ENCODE measurements at places on chromosomes 1 and 21.

- H3K4me1 ChIP-seq, result peaks cover 20% of the 10 kb centered on the region
- peaks cover 49% of the 10 kb centered on the region for H3K36me3 ChIP-seq
- no peak for ATAC-seq
- no peaks in the 10 kb centered on the region for H3K27me3 ChIP-seq
- H3K27ac ChIP-seq, result no peak overlapping the region
Measured at GRCh38 chr21:37263827-37264600, 3.1 kb downstream of the VPS26C start.

DNA sequence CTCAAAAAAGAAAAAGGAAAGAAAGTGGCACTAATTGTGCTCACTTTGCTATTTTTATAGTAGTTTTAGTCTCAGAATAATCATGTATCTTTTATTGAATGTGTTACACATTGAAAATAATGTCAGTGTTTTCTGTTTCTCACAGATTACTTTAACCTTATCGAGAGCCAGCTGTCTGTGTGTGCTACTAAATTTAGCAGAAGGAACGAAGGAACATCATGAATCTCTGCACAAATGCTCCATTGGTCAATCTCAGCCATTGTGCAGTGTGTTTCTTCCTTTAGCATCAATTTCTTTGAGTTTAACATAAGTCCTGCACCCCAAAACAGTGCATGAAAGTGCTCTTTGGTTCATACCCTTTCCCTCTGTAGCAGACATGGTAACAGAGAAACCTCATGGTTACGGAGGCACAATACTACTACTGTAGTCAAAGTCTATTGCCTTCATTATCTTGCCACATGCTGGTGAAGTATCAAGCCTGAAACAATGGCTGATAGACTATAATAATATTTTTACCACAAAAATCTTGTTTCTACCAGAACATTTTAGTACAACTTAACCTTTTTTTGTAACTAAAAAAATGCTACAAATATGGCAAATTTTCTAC lies 310.0 kb downstream of the HMCN1 start:
- H3K27ac ChIP-seq, result no peak overlapping the region
- no peak for ATAC-seq
- peaks cover 7% of the 10 kb centered on the region for H3K27me3 ChIP-seq
- no peaks in the 10 kb centered on the region for H3K36me3 ChIP-seq
- no peaks in the 10 kb centered on the region for H3K4me1 ChIP-seq

- no peak for ATAC-seq
- H3K4me1 ChIP-seq, result no peaks in the 10 kb centered on the region
- H3K27me3 ChIP-seq, result no peaks in the 10 kb centered on the region
Measured at GRCh38 chr1:78790174-78790573, 140.5 kb downstream of the IFI44 start.

DNA sequence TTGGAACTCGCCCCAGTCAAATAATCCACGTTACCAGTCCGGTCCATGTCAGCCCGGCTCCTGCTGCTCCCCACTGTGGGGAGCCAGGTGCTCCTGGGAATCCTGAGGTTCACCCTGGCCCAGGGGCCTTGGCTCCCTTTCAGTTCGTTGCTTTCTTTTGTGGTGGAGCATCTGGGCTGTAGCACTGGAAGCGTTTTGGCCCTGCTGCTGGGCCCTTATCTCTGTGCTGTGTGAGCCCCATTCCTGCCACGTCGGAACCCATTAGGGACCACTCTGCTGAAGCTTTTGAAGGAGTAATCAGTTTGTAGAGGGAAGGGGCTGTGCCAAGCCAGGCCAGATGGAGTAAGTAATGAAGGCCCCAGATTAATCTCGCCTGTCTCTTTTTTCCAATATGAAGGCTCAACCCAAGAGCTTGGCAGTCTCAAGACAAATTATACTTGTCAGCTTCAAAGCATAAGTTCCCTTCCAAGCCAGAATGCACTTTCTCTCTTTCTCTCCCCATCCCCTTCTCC lies 82.3 kb downstream of the PGM1 start:
- no peak overlapping the region for H3K27ac ChIP-seq
- H3K27me3 ChIP-seq, result no peaks in the 10 kb centered on the region
- no peaks in the 10 kb centered on the region for H3K36me3 ChIP-seq
- peaks cover 3% of the 10 kb centered on the region for H3K4me1 ChIP-seq
- H3K4me3 ChIP-seq, result no peak overlapping the region

GRCh38 chr21:28431527-28432200 lies 561.0 kb downstream of the LTN1 start:
- H3K27me3 ChIP-seq, result no peaks in the 10 kb centered on the region
- H3K27ac ChIP-seq, result no peak overlapping the region
- H3K36me3 ChIP-seq, result no peaks in the 10 kb centered on the region
- no peak for ATAC-seq
- H3K4me1 ChIP-seq, result no peaks in the 10 kb centered on the region

DNA sequence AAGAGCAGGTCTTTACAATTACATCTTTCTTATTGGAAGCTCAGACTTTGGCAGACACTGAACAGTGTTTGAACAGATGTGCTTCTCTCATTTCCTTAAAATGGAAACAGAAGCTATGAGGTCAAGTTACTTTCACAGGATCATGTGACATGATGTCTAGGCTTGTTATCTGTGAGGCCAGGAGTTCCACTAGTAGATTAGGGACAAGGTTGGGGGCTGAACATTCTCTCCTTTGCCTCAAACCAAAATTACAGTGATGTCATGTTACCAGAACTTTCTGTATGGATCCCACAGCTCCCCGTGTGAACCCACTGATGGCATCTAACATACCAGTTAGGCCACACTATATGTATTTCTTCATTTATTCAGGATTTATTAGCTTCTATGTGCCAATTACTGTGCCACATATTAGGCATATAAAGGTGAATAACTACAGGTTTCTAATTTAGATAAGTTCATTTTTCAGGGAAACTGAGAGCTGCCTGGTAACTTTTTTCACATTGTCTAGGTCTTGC lies 6.0 kb downstream of the DYNLT5 start:
- H3K27ac ChIP-seq, result no peak overlapping the region
- no peak for ATAC-seq
- peaks cover 14% of the 10 kb centered on the region for H3K27me3 ChIP-seq
- no peak overlapping the region for H3K4me3 ChIP-seq
- no peaks in the 10 kb centered on the region for H3K36me3 ChIP-seq

DNA sequence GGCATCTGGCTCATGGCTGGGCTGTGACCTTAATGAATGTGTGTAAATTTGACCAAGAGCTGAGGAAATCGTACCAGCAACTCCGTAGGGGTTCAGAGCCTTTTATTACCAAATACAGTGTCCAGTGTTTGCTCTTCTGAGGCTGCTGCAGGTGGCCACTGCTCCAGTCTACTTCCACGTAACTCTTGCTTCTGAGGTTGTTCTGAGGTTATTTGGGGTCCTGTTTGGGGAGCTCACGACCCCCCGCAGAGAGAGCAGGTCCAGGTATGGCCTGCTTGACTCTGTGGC lies 33.6 kb downstream of the MAN1C1 start:
- H3K27me3 ChIP-seq, result no peaks in the 10 kb centered on the region
- H3K4me1 ChIP-seq, result peaks cover 9% of the 10 kb centered on the region
- H3K4me3 ChIP-seq, result no peak overlapping the region
- H3K36me3 ChIP-seq, result no peaks in the 10 kb centered on the region
- no peak for ATAC-seq
- H3K27ac ChIP-seq, result no peak overlapping the region

GRCh38 chr21:37193676-37194075 lies 73.5 kb downstream of the VPS26C start:
- no peak overlapping the region for H3K27ac ChIP-seq
- ATAC-seq, result no peak
- no peaks in the 10 kb centered on the region for H3K27me3 ChIP-seq
- no peak overlapping the region for H3K4me3 ChIP-seq
- H3K4me1 ChIP-seq, result no peaks in the 10 kb centered on the region
- peaks cover 97% of the 10 kb centered on the region for H3K36me3 ChIP-seq

DNA sequence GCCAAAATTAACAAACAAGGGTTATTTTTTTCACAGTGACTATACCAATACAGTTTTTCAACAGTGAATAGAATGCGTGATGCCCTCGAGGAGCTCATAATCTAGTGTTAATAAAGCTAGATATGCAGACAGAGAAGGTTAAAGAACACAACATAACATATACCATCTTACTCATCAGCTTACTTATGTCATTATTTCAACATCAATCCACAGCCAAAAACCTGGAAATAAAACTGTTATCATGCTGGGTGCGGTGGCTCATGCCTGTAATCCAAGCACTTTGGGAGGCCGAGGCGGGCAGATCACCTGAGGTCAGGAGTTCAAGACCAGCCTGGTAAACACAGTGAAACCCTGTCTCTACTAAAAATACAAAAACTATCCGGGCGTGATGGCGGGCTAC lies 6.1 kb downstream of the STX6 start:
- H3K27me3 ChIP-seq, result no peaks in the 10 kb centered on the region
- ATAC-seq, result no peak
- H3K36me3 ChIP-seq, result peaks cover 62% of the 10 kb centered on the region
- H3K4me3 ChIP-seq, result no peak overlapping the region

- H3K4me3 ChIP-seq, result no peak overlapping the region
- H3K36me3 ChIP-seq, result no peaks in the 10 kb centered on the region
- H3K4me1 ChIP-seq, result peaks cover 6% of the 10 kb centered on the region
- no peak overlapping the region for H3K27ac ChIP-seq
- no peak for ATAC-seq
Measured at GRCh38 chr21:31382060-31382459, 38.0 kb upstream of the TIAM1 start.

DNA sequence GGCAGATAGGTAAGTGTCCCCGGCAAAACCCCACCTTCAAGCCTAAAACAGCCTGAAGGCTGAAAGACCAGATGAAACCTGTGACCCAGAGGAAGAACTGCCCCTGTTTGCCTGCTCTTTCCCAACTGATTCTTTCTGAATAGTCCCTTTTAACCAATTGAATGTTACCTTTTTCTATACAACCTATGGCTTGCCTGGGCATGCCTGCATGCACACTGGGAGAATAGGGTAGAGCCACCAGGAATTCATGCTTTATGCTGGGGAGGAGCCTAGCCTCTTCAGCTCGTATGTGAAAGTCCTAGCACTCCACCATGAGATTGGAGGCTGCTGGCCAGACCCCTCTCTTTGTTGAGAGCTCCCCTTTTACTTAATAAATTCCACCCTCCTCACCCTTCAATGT lies 340.0 kb downstream of the PTBP2 start:
- H3K36me3 ChIP-seq, result no peaks in the 10 kb centered on the region
- H3K27me3 ChIP-seq, result peaks cover 7% of the 10 kb centered on the region
- H3K4me3 ChIP-seq, result no peak overlapping the region
- no peak overlapping the region for H3K27ac ChIP-seq
- ATAC-seq, result no peak

DNA sequence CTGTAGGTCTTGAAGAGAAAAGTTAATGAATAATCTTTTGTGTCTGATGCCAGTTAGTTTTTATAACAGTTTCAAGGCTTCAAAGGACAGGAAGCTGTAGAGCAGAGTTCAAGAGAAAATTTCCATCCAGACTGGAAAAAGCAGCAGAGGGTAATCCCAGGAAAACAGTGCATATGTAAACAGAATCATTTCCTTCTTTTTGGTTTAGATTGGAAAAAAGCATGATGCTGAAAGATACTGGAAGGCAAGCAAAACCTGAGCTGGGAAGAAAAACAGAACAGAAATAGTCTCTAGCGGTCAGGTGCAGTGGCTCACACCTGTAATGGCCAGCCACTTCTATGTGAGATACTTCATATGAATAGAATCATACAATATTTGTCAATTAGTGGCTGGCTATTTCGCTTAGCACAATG lies 71.9 kb downstream of the ZSWIM5 start:
- H3K4me3 ChIP-seq, result no peak overlapping the region
- no peak overlapping the region for H3K27ac ChIP-seq
- H3K27me3 ChIP-seq, result no peaks in the 10 kb centered on the region
- no peaks in the 10 kb centered on the region for H3K36me3 ChIP-seq
- no peaks in the 10 kb centered on the region for H3K4me1 ChIP-seq
- no peak for ATAC-seq

GRCh38 chr1:35364741-35365140 lies 96.2 kb downstream of the ZMYM4 start:
- ATAC-seq, result no peak
- no peak overlapping the region for H3K4me3 ChIP-seq
- H3K27me3 ChIP-seq, result no peaks in the 10 kb centered on the region
- peak overlapping the region; percentile 64 for H3K27ac ChIP-seq
- peaks cover 49% of the 10 kb centered on the region for H3K36me3 ChIP-seq

- no peak overlapping the region for H3K27ac ChIP-seq
- H3K4me3 ChIP-seq, result no peak overlapping the region
- no peaks in the 10 kb centered on the region for H3K36me3 ChIP-seq
- peaks cover 5% of the 10 kb centered on the region for H3K4me1 ChIP-seq
- no peak for ATAC-seq
- H3K27me3 ChIP-seq, result peaks cover 9% of the 10 kb centered on the region
Measured at GRCh38 chr1:184632415-184633175, 122.1 kb downstream of the EDEM3 start.

- H3K36me3 ChIP-seq, result no peaks in the 10 kb centered on the region
- ATAC-seq, result no peak
Measured at GRCh38 chr1:201742476-201742875, 86.5 kb upstream of the IPO9 start.

- H3K4me3 ChIP-seq, result no peak overlapping the region
- no peaks in the 10 kb centered on the region for H3K27me3 ChIP-seq
- H3K4me1 ChIP-seq, result peaks cover 5% of the 10 kb centered on the region
- no peak for ATAC-seq
- no peak overlapping the region for H3K27ac ChIP-seq
Measured at GRCh38 chr1:2916706-2917105, 104.6 kb upstream of the ACTRT2 start.

- H3K27ac ChIP-seq, result no peak overlapping the region
- ATAC-seq, result no peak
- no peak overlapping the region for H3K4me3 ChIP-seq
Measured at GRCh38 chr1:64459743-64460142, 10.2 kb upstream of the CACHD1 start.

DNA sequence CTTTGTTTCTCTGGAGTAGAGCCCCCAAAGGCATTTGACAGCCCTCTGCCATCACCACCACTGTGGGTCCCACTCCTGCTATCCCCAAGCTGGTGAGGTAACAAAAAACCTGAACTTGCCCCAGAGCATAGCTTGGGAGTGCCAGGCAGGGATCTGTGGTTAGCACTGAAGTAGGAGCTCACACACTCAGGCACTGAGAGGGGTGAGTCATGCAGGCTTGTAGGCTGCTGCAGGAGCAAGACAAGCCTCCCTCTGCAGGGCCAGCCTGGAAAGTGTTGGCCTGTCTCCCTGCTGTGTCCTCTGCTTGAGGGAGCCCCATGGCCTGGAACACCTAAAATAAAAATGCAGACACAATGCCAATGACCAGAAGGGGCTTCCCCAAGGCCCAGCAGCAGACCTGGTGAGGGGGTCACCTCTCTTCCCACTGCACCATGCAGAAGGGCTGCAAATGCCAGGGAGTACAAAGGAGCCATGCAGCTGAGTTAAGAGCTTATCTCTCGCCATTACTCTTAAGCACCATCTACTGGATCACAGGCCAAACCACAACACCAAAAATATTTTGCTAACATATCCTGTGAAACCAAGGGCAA lies 108.9 kb upstream of the POGK start:
- H3K4me1 ChIP-seq, result no peaks in the 10 kb centered on the region
- H3K27me3 ChIP-seq, result peaks cover 32% of the 10 kb centered on the region
- no peaks in the 10 kb centered on the region for H3K36me3 ChIP-seq
- ATAC-seq, result no peak
- H3K27ac ChIP-seq, result no peak overlapping the region
- no peak overlapping the region for H3K4me3 ChIP-seq

DNA sequence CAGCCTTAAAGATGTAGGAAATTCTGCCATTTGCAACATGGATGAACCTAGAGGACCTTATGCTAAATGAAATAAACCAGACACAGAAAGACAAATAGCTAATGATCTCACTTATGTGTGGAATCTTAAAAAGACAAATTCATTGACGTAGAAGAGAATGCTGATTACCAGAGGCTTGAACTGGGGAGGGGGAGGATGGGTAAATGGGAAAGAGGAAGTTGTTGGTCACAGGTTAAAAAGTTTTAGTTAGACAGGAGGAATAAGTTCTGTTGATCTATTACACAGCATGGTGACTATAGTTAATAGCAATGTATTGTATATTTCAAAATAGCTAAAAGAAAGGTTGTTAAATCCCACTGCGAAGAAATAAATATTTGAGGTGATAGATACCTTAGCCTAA lies 62.8 kb downstream of the PKN2 start:
- peaks cover 34% of the 10 kb centered on the region for H3K36me3 ChIP-seq
- H3K4me3 ChIP-seq, result no peak overlapping the region
- H3K27me3 ChIP-seq, result no peaks in the 10 kb centered on the region
- ATAC-seq, result no peak

Data from activated T-helper 17 cell treated with anti-CD3 and anti-CD28 coated beads, Interleukin-2, amount 50 U/mL, for 72 hours (primary cell).